H1 (cell line): ENCODE measurements at places on chromosomes 12 and 14. TPM values are rescaled to one million over a fixed set of nuclear protein-coding genes. Genes with fewer than 3 reads are reported as not detected.

DNA sequence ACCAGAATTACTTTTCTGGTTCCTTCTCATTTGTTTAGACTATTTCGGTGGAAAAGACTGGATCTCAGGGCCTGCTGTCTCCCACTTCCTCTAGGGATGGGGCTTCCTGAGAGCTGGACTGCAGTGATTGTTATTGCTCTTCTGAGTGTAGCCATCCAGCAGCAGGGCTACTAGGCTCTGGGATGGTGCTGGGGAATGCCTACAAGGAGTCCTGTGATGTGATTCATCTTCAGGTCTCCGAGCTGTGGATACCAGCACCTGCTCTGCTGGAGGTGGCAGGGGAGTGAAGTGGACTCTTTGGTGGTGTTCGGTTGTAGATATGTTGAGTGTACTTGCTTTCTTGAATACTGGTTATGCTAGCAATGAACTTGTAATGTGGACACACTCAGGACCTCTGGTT, 42.7 kb downstream of the AEBP2 start:
- DNase-seq: no peak

The RIN3 gene
- polyA plus RNA-seq: 0.59 and 0.78 TPM in 2 replicates

The KRT82 gene
- polyA plus RNA-seq: not detected in 2 replicates

DNA sequence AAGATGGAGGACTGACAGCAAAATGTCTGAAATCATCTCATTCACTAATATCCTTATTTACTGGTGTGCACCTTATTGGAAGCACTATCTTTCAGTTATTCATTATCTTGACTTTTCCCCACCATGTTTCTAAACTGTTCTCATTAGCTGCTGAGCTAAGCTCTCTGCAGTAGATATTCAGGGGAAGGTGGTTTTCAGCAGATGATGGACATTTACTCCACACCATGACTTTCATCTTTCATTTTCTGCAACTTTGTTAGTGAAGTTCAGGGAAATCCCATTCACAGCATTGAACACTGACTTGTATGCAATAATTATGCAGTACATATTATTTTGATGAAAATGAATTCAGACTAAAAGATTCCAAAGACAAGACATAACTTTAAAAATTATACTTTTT, 373.6 kb upstream of the FLRT2 start:
- DNase-seq: no peak

DNA sequence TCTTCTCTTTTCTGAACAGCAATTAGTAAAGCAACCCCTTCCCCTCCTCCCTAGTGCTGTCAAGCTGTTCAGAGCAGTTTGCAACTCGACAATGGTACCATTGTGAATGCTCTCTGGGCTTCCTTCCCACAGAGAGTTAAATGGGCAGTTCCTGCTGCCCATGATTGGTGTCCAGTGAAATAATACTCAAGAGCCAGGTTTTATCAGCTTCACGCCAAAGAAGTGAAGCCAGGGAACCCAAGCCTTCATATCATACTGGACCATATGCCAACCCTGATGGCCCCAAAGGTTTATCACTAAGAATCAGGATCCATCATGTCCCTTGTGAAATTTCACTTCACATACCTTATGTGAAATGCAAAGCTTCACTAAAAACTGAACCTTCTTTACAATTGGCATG, 24.7 kb downstream of the INSM2 start:
- DNase-seq: no peak

DNA sequence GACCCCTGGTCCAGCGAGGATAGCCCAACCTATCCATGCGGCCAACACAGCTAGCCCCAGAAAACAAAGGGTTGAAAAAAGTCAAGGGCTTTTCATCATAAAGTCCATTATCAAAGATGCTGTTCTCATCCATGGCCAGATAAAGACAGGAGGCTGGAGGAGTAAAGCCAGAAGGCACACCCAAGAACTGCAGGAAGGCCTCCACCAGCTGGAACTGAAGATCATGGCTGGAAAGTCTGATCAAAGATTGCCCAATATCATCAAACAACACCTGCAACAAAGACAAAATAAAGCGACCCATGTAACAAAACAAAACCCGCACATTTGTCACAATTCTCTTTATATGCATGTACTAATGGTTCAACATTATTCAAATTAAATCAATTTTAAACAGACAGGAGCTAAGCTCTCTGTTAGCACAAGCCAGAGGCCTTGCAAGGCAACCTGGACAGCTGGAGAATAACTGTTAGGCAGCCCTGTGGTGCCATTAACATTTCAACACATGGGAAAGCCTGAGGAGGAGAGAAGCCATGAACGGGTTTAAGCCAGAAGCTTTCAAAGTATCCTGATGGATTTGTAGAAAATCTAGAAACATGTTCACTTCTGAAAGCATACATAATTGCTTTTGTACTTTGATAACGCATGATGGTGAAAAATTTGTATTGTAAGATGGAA, 34.1 kb downstream of the PSMC1 start:
- no peak for DNase-seq

DNA sequence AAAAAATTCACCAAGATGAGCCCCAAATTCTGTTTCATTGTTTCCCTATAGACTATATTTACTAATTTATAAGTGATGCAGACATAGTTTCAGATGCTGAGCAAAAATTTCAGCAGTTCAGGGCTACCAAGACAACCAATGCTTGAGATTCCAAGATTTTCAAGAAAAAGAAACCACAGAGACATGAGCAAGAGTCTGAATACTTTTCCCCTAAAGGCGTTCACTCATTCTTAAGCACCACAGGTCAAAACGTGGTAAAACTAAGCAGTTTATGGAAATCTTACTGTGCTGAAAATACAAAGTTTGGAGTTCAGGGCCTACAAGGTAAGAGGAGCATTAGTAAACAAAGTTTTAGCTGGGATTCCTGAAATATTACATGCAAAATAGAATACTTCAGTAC, 221.2 kb downstream of the KCNH5 start:
- DNase-seq: no peak

DNA sequence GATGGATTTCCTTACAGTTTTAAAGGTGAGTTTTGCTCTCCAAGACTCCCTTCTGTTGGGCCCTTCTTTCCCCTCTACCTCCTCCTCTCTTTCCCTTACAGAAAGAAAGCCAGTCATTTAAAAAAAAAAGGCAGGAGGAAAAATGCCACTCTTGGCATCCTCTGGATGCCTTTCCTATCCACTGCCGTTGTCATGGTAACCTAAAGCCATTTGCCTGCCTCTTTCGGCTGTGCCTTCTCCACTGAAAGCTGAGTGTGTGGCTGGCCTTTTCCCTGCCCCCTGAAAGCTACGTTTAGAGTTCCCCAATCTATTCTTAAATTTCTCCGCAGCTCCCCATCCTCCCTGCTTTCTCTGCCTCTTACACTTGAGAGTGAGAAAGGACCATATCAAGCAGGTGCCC, 67.1 kb downstream of the TUNAR start:
- no peak for DNase-seq

GRCh38 chr12:105980533-105980932, 158.2 kb downstream of the NUAK1 start:
- no peak for DNase-seq

GRCh38 chr14:22971152-22971551, 11.2 kb downstream of the AJUBA start:
- no peak for DNase-seq

The IFI27 gene
- polyA plus RNA-seq: 1.9 and 2.2 TPM in 2 replicates

The REM2 gene
- 0.78 and 1.00 TPM in 2 replicates for polyA plus RNA-seq

The APOLD1 gene
- 0.12 and 0.16 TPM in 2 replicates for polyA plus RNA-seq

- no peak for DNase-seq
Measured at GRCh38 chr12:12608557-12608957, 3.1 kb upstream of the CREBL2 start.

The SAMD4A gene
- 2.4 and 3.8 TPM in 2 replicates for polyA plus RNA-seq

The C12orf60 gene
- 0.91 and 1.2 TPM in 2 replicates for polyA plus RNA-seq

The OAS1 gene
- 0.13 and 0.23 TPM in 2 replicates for polyA plus RNA-seq

The KRT6C gene
- polyA plus RNA-seq: not detected in 2 replicates

DNA sequence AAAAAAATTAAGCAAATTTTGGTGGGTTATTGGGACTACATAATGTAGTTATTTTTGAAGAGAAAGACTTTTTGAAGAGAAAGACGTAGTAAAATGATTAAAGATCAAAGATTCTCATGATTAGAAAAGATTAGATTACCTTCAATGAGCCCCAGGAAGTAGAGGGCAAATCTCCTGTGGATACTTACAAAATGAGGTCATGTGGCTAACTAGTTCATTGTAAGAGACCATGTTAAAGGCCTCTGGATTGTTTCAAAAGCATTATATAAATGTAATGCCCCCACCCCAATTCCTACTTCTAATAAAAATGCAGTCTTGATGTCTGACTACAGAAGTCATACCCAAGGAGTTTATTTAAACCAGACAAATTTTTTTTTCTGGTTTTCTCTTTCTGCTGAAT, 93.3 kb downstream of the ERGIC2 start:
- no peak for DNase-seq

DNA sequence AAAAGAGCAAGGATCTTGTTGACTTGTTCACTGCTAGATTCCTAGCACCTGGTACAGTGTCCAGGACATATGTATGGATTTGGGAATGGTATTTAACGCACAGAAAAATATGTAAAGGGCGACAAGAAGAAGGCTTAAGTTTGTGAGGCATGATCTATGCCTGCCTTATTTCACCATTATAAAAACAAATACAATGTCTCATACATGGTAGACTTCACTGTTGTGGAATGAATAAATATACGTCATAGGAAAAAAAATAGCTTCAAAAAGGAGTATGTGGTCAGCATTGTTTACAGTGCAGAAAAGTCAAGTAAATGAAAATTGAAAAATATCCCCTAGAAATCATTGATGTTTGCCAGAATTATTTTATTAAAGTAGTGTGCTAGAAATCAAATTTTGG, 30.0 kb downstream of the HCFC2 start:
- no peak for DNase-seq

DNA sequence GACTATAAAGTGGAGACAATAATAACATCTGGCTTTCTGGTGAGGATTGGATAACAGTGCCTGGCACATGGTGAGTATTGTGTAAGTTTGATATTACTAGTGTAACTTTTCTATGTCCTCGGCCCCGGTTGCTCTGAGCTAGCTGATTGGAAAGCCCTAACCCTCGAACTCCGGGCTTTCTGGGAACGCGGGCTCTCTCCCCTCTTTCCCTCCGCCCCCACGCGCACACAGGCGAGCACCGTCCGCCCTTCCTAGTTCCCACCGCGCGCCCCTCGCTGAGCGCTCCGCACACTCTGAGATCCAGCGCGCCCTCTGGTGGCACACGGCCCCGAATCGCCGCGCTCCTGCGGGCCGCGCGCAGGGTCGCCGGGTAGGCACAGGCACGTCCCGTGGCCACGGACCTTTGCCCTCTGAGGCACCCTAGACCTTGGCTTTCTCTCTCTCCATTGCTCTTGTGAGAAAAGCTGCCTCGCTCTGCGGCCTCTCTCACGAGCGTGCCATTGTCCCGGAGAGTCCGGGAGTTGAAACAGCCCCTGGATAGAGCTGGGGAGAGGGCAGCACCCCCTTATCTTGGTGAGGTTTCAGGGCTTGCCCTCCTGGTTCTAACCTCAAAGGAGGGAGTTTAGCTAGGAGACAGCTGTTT, 23.2 kb upstream of the ESRRB start:
- peak; percentile 97 for DNase-seq

The DENND5B gene
- polyA plus RNA-seq: 7.8 and 13.4 TPM in 2 replicates

DNA sequence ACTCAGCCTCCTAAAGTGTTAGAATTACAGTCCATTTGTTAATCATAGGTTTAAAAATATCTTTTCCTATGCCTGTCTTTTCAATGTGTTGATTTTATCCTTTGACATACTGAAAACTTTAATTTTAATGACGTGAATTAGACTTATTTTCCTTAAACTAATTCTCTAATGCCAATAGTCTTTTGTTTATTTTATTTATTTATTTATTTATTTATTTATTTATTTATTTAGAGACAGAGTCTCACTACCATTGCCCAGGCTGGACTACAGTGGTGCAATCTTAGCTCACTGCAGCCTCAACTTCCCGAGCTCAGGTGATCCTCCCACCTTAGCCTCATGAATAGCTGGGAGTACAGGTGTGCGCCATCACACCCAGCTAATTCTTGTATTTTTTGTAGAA, 694.5 kb downstream of the TRHDE start:
- DNase-seq: no peak

The C1S gene
- polyA plus RNA-seq: 3.5 and 4.4 TPM in 2 replicates

The SDR39U1 gene
- 98.8 and 104 TPM in 2 replicates for polyA plus RNA-seq

DNA sequence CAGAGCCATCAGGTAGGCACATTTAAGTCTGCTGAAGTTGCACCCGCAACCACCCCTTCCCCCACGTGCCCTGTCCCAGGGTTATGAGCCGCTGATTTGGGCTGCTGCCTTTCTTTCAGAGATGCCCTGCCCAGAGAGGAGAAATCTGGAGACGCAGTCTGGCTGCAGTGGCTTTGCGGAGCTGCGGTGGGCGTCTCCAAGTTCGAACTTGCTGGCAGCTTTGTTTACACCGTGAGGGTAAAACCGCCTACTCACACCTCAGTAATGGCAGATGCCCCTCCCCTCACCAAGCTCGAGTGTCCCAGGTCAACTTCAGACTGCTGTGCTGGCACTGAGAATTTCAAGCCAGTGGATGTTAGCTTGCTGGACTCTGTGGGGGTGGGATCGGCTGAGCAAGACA, 14.7 kb downstream of the PTCSC3 start:
- no peak for DNase-seq
